ENCODE measurements at places on chromosomes 4 and X.

- DNase-seq: no peak
Measured at GRCh38 chrX:9724711-9725110, 40.9 kb downstream of the GPR143 start.

GRCh38 chr4:40923316-40924095 lies 173.8 kb downstream of the NSUN7 start:
- DNase-seq: no peak

DNA sequence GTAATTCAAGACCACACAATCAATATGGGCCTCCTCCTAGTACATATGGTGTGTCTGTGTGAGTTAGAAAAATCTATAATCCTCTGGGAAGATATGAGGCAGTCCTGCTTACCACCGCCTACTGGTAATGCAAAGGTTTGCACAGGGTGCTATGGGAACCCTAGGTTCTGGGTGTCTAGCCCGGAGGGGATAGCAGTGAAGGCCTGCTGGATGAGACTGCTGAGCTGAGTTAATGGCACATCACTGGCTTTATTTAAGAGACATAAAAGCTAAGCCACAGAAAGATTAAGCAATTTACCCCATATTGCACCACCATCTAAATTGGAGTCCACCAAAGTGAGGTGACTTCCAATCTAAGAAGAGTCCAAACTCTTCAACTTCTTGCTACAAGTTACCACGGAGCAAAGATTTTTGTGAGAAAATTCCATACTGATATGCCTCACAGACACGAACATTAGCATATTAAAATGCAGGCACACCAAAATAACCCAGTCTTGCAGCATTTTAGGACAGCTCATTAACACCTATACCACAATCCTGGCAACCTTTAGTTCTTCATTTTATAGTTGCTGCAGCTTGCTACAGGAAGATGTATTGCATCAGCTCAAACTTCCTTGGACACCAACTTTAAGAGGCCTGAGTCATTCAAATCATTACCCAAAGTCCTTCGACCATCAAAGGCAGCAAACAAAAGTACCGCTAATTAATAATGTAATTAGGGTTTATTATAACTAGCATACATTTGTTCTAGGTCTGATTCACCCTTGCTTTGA lies 13.7 kb downstream of the DGKK start:
- no peak for DNase-seq

DNA sequence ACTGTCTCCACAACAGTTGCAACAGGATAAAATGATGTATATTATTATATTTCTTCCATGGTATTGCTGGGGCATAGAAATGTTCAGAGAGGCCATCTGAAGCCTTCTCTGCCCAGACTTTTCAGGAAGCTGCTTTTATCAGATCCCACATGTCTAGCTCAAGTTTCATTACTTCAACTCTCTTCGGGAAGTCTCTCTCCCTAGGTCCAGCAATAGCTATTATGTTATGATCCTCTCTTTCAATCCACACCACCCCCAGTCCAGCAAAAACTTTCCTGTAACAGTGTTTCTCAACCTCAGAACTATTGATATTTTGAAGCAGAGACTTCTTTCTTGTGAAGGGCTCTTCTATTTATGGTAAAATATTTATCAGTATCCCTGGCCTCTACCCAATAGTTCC lies 44.9 kb downstream of the CXCL1 start:
- DNase-seq: no peak

GRCh38 chr4:106353786-106354185 lies 14.8 kb downstream of the GIMD1 start:
- no peak for DNase-seq

- no peak for DNase-seq
Measured at GRCh38 chr4:101954351-101954750, 163.8 kb downstream of the BANK1 start.

GRCh38 chr4:57462843-57463242 lies 352.7 kb upstream of the IGFBP7 start:
- DNase-seq: no peak

DNA sequence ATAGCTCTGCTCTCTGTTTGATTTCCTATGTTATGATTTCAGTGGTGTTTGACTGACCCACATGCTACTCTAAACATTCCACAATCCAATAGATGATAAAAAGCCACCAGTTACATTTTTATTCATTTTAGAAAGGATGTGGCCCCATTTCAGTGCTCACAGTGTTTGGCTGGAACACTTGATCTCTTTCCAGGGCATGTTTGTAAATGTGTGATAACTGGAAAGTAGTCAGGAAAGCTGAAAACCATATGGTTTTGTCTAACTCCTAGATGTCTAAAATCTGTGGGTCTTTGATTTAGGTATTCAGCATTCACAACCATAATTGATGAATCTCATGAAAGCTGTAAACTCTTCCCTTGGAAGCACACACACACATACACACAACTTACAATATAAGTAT lies 904.9 kb upstream of the AGA start:
- no peak for DNase-seq

GRCh38 chr4:144599621-144600020 lies 46.3 kb upstream of the HHIP start:
- DNase-seq: no peak

DNA sequence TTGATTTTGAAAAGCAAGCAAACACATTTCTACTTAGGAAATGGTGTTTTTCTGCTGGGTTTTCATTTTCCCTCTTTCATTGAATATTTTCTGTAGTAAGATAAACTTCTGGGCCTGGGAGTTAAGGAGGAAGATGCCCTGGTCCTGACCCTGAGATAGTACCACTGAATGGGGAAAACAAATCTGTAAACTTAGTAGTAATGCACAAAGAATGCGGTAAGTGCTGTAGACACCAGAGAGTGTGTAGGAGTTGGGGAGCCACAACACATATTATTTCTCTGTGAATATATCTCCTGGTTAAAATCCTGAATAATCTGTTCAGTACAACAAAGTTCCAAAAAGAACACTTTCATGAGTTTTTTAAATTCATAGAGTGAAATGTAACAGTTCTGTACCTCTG lies 178.3 kb downstream of the MAPK10 start:
- no peak for DNase-seq

DNA sequence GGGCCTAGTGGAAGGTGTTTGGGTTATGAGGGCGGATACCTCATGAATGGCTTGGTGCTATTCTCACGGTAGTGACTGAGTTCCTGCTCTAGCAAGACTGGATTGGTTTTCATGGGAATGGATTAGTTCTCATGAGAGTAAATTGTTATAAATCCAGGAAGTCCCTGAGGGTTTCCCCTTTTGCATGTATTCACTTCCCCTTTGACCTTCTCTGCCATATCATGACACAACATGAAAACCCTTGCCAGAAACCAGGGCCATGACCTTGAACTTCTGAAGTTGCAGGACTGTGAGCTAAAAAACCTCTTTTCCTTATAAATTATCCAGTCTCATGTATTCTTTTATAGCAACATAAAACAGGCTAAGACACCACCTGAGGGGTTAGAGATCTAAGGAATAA lies 529.7 kb upstream of the RPS6KA3 start:
- no peak for DNase-seq

DNA sequence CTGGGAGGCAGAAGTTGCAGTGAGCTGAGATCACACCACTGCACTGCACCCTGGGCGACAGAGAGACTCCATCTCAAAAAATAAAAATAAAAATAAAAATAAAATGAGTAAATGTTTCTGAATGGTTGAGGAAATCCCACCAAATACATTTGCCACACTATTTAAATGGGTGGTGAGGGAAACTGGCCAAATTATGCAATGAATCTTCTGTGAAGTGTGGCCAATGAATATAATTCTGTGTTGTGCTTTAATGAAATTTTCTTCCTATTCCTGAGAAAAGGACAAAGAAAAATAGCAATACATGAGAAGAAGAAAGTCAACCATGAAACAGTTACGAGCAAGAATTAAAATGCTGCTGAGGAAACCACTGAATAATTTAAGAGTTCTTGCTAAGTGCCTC lies 69.9 kb downstream of the CAMK2D start:
- DNase-seq: no peak

DNA sequence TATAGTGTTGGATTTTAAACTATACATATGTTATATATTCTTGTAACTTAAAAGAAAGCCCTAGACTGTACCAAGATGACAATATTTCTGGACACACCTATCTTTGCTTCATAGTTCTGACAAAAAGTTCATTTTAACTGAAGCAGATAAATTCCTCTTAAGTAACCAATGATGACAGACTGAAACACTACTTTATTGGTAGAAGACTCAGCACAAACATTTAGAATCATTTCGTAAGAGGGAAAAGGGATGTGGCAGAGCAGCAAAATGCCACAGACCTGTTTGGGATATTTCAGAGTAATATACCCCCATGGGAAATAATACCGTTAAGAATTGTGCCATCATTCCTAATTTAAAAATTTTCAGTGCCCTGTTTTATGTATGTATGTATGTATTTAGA lies 56.2 kb downstream of the APOO start:
- no peak for DNase-seq

GRCh38 chr4:683982-684622 lies 4.8 kb downstream of the SLC49A3 start:
- peak; percentile 78 for DNase-seq
